ENCODE measurements at places on chromosomes 2 and 18.

GRCh38 chr2:111965062-111965461, 66.7 kb downstream of the MERTK start:
- no peak for DNase-seq

DNA sequence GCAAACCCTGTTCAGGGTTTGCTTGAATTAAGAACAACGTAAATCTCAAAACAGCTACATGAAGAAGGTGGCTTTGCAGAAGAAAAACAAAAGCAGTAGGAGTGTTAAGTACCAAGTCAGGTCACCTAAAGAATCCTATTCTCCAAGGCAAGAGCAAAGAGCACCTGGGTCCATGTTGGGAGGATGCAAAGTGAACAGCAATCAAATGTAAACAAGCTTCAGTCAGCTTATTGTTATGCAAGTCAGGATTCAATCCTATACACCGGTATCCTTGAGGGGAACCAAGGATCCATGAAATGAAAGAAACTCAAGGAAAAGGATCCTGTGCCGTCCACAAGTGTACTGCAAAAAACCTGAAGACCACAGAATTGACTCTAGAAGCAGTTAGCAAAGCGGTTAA, 261.0 kb upstream of the DDX18 start:
- no peak for DNase-seq

DNA sequence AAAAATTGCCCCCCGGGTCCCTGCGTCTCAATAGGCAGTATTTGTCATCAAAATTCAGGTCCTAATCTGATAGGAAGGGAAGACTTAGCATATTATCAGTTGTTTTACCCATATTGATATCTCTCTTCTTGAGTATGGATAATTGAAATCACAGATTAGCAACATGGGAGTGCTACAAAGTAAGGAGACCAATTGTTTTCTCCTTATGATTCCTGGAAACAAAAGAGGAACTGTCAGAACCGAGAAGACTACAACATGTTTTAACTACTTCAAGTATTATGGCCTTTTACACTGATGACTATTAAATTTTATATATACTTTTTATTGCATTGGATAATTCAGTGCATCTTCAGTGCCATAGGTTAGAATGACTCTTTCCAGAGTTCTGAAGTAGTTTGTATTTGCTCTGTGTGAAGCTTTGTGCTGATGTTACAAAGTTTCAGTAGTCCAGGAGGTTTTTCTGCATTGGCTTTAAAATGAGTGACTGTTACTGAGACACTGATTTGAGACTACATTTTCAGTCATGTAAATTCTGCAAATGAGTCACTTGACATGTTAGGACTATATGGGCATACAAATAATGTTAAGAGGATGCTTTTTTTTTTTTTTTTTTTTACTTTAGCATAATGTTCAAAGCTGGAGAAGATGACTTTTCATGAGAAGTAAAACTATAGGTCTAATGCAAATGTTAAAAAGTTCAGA, 19.7 kb upstream of the TLK1 start:
- DNase-seq: no peak

GRCh38 chr2:144131042-144131441, 388.9 kb downstream of the ZEB2 start:
- no peak for DNase-seq

- no peak for DNase-seq
These were observed 5.8 kb upstream of the SEMA4C start for GRCh38 chr2:96875498-96876268.

DNA sequence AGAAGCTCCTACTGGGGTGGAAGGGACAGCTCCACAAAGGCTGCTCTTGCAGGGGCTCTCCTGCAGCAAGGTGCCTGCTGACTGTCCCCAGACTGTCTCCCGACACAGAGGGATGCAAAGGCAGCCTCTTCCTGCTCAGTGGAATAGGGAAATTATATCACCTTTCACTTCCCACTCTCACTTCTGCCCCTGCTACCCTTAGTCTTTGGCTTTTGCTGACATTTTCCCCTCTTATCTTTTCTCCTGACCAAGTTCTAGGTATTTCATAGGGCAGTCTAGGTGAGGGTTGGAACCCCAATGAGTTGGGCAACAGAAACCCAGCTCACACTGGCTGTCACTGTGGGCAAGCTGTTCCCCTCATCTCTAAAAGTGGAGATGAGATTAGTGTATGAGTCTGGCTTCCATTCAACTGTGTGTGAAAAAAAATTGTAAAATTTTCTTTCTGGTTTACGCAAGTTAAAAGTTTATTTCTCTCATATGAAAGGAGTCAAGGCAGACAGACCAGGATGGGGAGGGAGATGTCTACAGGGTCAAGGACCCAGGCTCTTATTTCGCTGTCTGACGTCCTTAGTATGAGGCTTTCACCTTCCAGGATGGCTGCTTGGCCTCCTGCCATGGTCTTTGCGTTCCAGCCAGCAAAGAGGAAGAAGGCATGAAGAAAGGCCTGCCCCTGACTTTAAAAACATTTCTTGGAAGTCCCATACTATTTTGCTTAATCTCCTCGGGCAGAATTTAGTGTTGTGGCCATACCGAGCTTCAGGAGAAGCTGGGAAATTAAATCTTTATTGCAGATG, 7.5 kb upstream of the MOCOS start:
- DNase-seq: no peak

- no peak for DNase-seq
These were observed 4.8 kb downstream of the TMEM200C start for GRCh38 chr18:5890331-5891183.

- no peak for DNase-seq
These were observed 1568.6 kb upstream of the NXPH2 start for GRCh38 chr2:140348826-140349225.

DNA sequence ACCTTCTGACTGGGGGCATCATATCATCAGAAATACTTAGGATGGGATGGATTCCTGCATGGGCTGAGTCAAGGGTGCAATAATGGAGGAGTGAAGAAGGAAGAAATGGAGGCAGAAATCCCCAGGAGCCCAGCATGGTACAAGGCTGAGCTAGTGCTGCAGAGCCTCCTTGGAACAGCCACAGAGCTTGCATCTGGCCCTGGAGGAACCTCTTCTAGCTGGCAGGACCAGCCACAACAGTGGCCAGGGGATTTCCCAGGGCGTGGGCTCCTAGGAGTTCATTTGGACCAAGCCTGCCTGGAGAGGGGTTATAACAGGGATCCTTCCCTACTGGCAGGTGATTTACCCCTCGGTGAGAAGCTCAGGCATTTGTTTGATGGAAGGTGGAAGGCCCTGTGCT, 4.7 kb upstream of the IL37 start:
- DNase-seq: no peak

Measured in DMS 273 treated with DMSO at 0.1 percent for 48 hours (cell line).